ENCODE measurements at places on chromosomes 2 and 18. TPM values are rescaled to one million over a fixed set of nuclear protein-coding genes. Genes with fewer than 3 reads are reported as not detected.

GRB14 gene
- not detected for total RNA-seq

GRCh38 chr2:32931519-32931918, 15.2 kb upstream of the LTBP1 start:
- DNase-seq = no peak

- no peak for DNase-seq
Measured at GRCh38 chr2:191270306-191271161, 25.3 kb downstream of the MYO1B start.

DNA sequence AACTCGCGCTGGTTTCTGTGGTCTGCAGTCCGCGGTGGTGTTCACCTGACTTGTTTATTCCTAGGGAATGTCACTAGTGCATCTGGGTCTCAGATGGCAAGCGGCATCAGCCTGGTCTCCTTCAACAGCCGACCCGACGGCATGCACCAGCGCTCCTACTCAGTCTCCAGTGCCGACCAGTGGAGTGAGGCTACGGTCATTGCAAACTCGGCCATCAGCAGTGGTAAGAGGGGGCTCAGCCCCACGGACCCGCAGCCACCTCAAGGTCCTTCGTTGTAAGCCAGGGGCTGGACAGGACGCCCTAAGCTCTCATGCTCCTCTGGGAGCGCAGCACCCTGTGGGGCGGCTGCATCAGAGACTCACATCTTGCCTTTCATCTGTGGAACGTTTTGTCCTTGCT, 237.5 kb downstream of the GBX2 start:
- no peak for DNase-seq

- DNase-seq = no peak
Measured at GRCh38 chr2:233414777-233415570, 60.7 kb downstream of the DGKD start.
